ENCODE measurements at places on chromosomes 11 and 22.
A peak's percentile ranks its signal among the peaks of the same experiment; 100 is the strongest.

DNA sequence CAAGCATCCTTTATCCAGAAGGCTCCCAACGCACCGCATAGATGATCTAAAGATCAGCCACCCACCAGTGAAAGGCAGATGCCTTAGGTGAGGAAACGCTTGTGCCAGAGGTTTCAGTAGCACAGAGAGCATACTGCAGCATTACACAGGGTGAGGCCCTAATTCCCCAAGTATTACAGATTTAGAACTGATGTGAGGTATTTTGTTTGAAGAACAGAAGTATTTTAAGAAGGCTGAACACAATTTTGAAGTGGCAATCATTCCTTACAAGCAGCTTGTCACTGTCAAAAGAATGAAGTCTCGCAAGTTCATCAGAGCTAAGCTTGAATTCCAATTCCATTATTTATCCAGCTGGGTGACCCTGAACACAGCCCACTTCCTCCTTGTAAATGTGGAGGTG is 70.0 kb upstream of the FAT3 start:
- DNase-seq: no peak

DNA sequence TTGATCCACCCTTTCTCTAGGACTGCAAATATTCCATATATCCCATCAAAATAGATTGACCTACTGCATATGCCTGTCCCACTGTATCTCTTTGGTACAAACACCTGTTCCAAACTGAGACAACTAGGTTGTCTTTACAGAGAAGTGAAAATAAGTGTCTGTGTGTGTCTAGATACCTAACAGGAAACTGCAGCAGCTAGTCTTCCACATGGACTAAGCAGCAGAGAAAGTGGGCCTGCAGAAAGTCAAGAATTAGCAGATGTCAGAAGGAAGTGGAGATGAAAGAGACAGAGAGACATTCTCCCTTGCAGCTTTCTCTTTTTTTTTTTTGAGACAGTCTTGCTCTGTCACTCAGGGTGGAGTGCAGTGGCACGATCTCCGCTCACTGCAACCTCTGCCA is 3.9 kb upstream of the RAB39A start:
- no peak for DNase-seq

- no peak for DNase-seq
Measured at GRCh38 chr22:41656556-41656955, 32.1 kb downstream of the SNU13 start.

GRCh38 chr22:30649430-30650007 is 13.9 kb downstream of the SLC35E4 start:
- DNase-seq: peak; percentile 30

GRCh38 chr11:85791409-85791990 is 19.4 kb downstream of the SYTL2 start:
- DNase-seq: no peak

DNA sequence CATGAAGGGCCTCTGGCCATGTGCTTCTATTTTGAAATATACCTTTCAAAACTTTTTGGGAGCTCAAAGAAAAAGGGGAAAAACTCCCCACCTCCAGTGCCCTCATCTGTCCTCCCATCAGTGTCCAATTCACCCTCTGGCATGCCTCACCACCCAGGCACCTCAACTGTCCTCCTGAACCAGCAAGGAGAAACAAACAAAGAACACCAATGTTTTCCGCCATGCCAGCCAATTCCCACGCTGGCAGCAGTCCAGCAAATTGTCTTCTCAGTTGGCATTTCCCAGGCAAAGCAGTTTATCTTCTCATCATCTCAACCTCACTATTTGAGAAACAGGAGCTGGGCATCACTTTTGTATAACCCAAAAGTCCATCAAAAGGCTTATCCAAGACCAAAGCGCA is 496.9 kb downstream of the SOX6 start:
- no peak for DNase-seq

- DNase-seq: no peak
Measured at GRCh38 chr11:38315151-38315550, 1717.1 kb upstream of the RAG2 start.

DNA sequence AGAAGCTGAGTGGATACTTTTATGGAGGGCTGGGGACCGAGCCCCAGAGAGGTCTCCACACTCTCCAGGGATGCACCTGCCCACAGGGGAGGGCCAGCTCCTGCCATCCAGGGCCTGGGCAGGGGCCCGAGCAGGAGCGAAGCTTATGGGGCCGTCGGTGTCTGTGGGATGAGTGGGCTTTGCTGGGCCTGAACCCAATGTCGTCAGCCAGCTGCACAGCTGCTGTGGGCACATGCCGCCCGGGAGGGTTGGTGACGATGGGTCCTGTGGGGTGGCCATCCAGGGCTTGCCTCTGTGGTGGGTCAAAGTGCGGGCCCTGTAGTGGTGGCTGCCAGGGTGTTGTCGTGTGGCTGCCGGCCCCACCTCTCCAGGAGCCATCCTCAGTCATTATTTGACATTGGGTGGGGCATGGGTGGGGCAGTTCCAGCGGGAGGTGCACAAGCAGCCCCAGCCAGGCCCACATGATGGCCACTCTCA is 447.1 kb downstream of the TBC1D22A start:
- no peak for DNase-seq

DNA sequence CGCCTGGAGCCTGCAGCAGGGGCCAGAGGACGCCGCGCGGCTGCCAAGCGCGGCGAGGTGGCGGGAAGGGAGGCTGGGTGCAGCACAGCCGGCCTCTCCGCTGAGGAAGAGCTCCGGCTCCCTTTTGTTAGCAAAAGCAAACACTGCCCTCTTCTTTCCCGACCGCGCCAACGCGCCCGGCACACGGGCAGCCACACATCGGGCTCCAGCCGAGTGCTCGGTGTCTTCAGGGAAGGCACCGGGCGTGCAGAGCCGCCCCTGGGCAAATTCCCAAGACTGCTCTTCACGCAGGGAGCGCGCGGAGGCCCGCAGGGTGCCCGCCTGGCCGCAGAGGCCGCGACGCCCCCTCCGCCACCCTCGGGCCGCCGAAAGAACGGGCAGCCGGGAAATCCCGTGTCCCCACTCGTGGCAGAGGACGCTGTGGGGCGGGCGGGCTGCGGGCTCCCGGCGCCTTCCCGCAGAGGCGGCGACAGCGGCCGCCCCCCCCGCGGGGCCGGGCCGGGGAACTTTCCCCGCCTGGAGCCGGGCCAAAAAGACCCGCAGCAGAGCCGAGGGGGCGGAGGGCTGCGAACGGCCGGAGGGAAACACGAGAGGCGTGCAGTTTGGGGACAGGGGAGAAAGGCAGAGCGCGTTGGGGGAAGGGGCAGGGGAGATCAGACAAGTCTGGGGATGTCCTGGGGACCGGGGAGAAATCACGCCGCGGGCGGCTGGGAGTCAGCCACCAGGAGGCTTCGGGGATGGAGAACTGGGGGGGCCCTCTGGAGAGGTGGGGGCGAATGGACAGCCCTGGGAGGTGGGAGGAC is 931 bp downstream of the CADM1 start:
- DNase-seq: no peak

GRCh38 chr11:79436919-79437277 is 3.9 kb downstream of the TENM4 start:
- no peak for DNase-seq

- no peak for DNase-seq
Measured at GRCh38 chr11:12003336-12003735, 5.1 kb downstream of the DKK3 start.

- no peak for DNase-seq
Measured at GRCh38 chr11:20451568-20451967, 64.1 kb downstream of the PRMT3 start.

DNA sequence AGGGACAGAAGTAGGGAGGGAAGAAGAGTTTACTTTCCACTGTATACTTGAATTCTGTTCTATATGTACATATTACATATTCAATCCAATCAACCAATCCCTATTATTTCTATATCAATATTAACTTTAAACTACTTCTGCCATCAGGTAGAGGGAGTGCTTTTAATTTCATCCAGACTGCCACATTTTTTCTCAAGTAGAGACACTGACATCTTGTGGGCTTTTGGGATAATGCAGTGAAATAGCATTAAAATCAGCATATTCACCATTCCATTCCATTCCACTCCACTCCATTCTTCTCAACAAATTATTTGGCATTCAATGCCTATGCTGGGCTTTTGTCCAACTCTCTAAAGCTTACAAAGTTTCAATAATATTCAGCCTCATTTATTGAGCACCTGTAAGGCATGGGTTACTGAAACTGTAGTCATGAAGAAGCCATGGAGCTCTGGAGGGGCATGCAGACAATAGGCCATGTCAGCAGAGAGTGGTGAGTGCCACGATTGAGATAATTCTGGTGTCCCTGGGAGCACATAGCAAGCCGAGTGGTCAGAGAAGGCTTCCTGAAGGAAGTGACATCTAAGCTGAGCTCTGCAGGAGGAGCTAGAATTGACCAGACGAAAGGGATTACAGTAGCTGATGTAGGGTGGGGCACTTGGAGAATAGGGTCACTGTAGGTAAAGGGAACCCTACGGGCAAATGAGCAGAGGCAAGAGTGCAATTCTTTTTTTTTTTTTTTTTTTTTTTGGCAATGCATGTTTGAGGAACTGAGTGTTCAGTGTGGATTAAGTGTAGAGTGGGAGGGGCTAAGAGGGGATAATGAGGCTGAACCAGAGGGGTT is 12.8 kb upstream of the CLPB start:
- no peak for DNase-seq

DNA sequence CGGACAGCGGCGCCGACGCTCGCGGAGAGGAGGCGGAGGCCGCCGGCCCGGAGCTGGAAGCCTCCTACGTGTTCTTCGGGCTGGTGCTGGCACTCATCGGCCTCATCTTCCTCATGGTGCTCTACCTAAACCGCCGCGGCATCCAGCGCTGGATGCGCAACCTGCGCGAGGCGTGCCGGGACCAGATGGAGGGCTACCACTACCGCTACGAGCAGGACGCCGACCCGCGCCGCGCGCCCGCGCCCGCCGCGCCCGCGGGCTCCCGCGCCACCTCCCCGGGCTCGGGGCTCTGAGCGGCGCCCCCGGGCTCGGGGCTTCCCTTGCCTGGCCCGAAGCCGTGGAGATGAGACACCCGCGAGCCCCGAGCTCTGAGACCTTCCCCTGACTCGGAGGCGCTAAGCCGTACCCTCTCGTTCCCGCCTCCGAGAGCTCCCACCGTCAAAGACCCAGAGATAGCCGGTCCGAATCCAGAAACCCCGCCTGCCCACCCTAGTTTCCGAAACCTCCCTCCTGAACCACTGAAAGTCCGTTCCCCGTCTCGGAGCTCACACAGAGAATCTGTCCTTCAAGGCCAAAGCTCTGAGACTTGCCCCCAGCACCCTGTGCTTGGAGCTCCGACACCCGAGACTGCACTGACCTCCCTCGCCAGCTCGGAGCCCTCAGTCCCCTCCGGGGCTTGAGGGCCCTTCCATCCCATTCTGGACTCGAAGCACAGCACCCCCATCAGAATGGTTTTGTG is 1.5 kb downstream of the TPBGL start:
- no peak for DNase-seq

DNA sequence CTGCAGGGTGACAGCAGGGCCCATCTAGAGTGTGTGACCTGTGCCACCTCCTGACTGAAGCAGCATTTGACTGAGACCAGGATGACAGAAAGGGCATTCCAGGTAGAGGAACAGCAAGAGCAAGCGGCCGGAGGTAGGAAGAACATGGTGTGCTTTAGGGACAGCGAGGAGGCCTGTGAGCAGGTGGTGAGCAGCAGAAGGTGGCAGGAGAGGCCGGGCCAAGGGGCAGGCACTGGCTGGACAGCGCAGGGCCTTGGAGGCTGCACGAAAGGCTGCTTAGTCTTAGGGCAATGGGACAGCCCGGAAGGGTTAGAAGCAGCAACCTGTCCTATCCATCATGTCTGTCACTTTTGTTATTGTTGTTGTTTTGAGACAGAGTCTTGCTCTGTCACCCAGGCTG is 17.6 kb upstream of the LRRC32 start:
- no peak for DNase-seq

DNA sequence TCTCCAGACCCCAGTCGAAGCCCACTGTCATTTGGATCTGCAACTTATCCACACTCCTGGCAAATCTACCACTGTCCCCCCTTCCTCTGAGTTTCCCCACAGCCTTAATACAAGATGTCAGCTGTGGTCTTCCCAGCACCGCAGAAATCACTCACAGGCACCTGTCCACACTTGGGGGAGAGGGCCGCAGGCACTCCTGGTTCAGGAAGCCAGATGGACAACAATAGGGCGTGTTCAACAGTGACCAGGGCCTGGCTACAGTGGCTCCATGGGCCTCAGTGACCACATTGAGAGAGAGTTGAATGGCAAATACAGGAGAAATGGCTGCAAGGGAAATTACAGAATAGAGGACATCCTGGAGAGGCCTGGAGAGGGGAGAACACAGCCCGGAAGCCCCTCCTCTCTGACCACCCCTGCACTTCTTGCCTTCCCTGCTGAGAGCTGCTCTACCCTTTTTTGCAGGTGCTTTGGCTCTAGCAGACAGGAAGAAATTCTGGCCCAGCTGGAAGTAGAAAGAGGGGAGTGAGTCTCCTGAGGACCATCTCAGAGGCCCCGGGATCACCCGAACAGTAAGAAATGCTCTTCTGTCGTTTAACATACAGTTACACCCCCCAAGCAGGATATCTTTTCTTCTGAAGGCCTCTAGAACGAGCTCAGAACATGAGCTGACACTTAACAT is 164.6 kb downstream of the FEZ1 start:
- no peak for DNase-seq

GRCh38 chr11:81897639-81898038 is 836.0 kb downstream of the FAM181B start:
- no peak for DNase-seq
